ENCODE measurements at places on chromosomes 4 and X.
A peak's percentile ranks its signal among the peaks of the same experiment; 100 is the strongest.

GRCh38 chr4:139857021-139857420, 191.4 kb downstream of the MGST2 start:
- DNase-seq = peak; percentile 50

DNA sequence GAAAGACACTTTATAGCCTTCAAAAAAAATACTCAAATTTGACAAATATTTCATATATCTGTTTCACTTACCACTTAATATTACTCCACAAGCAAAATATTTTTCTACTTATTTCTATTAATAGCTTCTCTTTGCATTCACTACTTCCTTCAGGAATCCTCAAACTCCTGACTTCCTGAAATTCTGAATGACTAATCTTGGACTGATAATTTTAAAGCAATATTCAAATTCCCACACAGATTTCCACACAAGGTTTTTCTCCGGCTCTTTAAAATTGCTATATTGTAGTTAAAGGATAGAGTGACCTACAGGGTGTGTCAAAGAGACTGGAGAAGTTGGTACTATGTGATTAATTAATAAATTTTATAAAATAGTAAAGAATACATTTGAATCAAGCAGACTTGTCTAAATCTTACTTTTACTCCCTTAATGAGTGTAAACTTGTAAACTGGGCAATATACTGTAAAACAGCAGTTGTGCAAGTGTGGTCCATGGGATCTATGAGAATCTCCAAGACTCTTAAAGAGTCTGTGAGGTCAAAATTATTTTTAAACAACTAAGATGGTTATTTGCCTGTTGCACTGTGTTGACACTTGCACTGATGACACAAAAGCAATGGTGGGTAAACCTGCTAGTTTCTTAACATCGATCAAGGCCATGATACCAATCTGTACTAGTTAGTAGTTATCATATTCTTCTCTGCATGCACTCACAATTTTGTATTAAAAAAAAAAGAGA, 44.5 kb downstream of the ANKRD17 start:
- DNase-seq = no peak

DNA sequence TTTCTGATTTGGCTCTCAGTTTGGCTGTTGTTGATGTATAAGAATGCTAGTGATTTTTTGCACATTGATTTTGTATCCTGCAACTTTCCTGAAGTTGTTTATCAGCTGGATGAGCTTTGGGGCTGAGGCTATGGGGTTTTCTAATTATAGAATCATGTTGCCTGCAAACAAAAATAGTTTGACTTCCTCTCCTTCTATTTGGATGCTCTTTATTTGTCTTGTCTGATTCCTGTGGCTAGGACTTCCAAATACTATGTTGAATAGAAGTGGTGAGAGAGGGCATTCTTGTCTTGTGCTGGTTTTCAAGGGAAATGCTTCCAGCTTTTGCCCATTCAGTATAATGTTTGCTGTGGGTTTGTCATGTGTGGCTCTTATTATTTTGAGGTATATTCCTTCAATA, 734.7 kb upstream of the FAM241A start:
- DNase-seq = no peak

- no peak for DNase-seq
Measured at GRCh38 chr4:39609454-39609931, 29.2 kb downstream of the SMIM14 start.

- DNase-seq = no peak
Measured at GRCh38 chr4:187366530-187366929, 629.0 kb upstream of the ZFP42 start.
